ENCODE measurements at places on chromosomes 11 and 22.

- DNase-seq = no peak
Measured at GRCh38 chr11:27861706-27862430, 161.6 kb upstream of the BDNF start.

GRCh38 chr11:134252346-134253187 is 585 bp downstream of the THYN1 start:
- no peak for DNase-seq

GRCh38 chr11:28529540-28530410 is 421.6 kb downstream of the METTL15 start:
- peak; percentile 36 for DNase-seq

DNA sequence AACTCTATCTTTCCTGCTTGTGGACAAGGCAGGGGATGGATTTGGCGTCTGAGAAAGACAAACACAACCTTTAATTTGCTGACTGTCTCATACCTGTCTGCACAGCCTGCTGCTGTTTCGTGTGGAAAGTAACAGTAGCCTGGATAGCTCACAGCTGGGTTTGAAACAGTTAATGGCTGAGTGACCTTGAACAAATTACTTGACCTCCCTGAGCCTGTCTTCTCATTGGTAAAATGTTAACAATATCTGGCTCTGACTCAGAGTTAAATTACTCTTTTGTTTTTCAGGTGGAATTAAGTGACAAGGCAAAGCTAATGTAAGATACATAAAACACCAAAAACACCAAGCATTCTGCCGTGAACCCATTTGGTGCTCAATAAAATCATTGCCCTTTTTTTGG is 41.1 kb upstream of the ADA2 start:
- DNase-seq = no peak

- DNase-seq = no peak
Measured at GRCh38 chr22:49565516-49565855, 262.2 kb downstream of the BRD1 start.

DNA sequence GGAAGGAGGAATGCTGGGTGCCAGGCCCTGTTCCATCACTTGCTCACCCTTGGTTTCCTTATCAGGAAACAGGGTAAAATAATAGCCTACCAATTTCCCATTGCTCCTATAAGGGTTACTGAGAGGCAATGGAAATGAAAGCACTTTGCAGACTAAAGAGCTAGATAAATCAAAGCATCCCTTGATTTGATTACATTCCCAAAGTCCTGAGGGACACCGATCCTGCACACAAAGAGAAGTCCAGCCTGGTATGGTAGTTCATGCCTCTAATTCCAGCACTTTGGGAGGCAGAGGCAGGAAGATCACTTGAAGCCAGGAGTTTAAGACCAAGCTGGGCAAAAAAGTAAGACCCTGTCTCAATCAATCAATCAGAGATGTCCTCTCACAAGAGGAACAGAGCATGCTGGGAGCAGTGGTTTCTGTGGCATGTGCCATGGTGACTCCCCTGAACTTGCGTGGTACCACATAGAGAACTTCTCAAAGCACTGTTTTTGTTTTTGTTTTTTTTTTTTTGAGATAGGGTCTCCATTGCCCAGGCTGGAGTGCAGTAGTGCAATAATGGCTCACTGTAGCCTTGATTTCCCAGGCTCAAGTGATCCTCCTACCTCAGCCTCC is 10.7 kb downstream of the TBC1D10A start:
- no peak for DNase-seq

DNA sequence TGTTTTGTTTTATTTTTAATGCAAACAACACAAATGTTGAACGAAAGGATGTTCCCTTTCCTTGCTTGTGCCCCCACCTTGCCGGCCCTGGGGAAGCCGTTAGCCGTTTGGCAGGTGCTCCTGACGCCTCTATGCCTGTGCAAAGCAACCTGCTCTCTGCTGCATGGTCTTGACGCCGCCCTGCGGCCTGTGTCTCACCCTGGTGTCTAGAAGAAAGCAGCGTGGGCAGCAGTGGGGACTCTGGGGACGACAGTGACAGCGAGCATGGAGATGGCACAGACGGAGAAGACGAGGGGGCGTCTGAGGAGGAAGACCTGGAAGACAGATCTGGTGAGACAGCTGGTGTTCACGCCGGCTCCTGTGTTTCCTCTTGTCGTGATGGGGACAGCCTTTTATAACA is 5.5 kb downstream of the PHRF1 start:
- DNase-seq = no peak
